ENCODE measurements at places on chromosomes 3 and 15.

DNA sequence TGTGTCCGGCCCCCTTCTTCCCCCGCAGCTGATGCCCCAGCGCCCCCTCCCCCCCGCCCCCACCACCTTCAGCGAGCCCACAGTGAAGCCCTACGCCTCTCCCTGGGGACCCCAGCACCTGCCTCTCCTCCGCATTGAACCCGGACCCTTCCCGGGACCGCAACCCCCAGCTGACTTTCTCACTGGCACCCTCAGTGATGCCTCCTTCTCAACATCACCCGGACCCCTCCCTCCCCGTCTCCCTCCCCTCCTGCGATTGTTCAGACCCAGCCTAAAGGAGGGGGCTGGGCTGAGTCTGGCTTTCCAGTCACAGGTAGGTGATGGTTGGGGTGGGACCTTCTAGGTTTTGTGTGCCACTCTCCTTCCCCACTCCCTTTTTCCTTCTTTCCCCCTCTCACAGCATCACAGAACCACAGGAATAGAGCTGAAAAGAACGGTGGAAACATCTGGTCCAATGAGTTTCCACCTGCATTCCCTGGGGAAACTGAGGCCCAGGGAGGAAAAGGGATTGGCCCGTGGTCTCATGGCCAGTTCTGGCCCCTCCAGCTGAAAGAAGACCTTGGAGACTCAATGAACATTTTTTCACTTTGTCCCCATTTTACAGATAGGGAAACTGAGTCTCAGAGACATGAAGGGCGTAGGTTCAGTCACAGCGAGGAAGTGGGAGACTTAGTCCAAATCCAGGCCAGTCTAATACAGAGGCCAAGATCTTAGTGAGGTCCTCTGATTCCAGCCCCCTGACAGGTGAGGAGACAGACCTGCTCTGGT is 828 bp downstream of the CAND2 start:
- no peak for DNase-seq

GRCh38 chr3:16675805-16676204 is 70.6 kb upstream of the DAZL start:
- no peak for DNase-seq

GRCh38 chr3:58679446-58679845 is 12.9 kb upstream of the FAM3D start:
- DNase-seq = no peak

DNA sequence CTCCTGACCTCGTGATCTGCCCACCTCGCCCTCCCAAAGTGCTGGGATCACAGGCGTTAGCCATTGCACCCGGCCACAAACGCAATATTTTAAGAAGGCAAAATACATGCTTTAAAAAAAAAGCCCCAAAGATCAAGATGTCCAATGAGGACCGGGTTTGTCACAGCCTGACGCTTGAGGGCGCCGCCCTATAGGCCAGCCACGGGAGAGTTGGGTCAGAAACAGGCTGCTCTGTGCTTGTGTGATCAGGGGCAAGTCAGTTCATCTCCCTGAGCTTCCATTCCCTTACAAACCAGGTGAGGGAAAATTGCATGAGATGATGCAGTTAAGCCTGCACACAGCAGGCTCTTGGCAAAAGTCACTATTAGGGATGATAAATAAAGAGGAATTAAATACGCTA is 23.9 kb downstream of the FAM174B start:
- no peak for DNase-seq

GRCh38 chr15:90145761-90146160 is 43.5 kb upstream of the IDH2 start:
- DNase-seq = no peak

DNA sequence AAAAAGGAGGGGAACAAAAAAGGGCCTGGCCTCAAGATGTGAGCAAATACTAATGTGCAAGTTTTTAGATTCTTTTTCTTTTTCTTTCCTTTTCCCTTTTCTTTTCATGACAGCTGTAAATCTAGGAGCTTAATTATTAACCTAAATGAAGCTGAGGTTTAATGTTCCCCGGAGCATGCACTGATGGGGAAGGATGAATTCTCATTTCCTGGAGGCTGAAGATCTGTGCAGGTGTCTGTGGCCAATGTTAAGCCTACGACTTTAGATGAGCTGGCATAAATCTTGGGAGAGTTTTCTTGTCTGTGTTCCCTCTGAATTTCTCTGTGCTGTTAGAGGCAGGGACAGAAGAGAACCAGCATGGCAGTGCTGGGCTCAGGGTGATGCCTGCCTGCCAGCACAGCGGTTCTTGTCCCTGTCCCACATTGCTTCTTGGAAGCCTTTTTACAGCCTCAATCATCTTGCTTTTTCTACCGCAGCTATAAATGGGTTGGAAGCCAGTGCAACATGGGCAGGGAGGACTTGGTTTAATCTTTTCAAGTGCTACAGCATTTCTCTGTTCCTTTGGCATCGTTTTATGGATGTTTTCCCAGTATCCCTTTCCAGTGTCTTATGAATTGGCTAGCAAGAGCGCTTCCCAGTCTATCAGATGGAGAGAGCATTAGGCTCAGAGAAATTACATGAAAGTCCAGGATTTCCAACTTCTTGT is 119.1 kb downstream of the ATG7 start:
- no peak for DNase-seq

GRCh38 chr3:19093084-19093483 is 55.2 kb upstream of the KCNH8 start:
- DNase-seq = no peak

- DNase-seq = no peak
These were observed 6.9 kb downstream of the MAP1A start for GRCh38 chr15:43524254-43524845.
